ENCODE measurements at places on chromosomes 5 and 9.
A peak's percentile ranks its signal among the peaks of the same experiment; 100 is the strongest.

DNA sequence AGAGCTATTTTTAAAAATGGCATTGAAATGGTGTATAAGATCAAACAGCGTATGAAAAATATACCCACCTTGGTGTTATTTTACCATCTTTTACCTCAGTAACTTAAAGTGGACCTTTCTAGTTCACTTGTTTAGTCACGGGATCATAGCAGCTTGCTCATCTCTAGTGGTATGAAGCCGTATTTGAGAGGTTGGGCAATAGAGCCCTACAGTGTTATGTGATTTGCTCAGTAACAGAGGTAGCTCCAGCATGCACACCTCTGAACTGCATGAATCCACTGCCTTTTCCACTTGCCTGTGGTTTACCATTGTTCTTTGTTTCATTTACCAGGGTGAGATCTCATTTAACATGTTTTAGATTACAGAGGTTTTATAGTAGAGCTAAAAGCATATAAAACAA lies 134.4 kb downstream of the ATG10 start:
- DNase-seq, result no peak

DNA sequence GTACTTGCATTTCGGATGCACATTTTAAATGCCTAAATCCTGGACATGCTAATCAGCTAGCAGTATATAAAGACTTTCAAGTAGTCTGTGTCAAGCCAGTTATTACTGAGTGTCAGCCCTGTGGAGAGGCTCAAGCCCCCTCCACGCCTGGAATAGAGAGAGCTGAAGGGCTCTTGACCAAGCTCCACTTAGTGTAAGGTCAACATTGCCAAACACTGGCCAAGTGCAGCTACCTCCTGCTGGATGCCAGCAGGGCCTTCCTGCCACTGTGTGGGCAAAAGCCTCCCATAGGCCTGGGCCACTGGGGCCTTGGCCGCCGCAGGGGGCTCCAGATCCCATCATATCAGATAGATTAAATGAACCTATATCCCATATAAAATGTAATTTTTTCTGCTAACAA lies 239.4 kb upstream of the PANK3 start:
- no peak for DNase-seq

GRCh38 chr5:40106847-40107246 lies 572.9 kb upstream of the PTGER4 start:
- no peak for DNase-seq

DNA sequence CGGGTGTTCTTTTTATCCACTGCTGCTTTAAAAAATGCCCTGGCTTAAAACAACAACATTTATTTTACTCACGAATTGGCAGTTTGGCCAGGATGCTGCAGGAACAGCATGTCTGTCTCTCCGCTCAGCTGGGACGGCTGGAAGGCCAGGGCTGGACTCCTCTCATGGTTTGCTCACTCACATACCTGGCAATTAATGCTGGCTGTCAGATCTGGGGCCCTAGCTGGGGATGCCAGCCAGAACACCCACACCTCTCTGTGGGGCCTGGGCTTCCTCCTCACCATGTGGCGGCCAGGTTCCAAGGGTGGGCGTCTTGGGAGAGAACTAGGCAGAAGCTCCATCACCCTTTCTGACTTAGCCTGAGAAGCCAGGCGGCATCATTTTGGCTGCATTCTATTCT lies 189.1 kb upstream of the IL12B start:
- no peak for DNase-seq

- peak; percentile 34 for DNase-seq
Measured at GRCh38 chr5:568809-569208, 43.3 kb upstream of the CEP72 start.

GRCh38 chr5:36945687-36946086 lies 69.1 kb downstream of the NIPBL start:
- no peak for DNase-seq

DNA sequence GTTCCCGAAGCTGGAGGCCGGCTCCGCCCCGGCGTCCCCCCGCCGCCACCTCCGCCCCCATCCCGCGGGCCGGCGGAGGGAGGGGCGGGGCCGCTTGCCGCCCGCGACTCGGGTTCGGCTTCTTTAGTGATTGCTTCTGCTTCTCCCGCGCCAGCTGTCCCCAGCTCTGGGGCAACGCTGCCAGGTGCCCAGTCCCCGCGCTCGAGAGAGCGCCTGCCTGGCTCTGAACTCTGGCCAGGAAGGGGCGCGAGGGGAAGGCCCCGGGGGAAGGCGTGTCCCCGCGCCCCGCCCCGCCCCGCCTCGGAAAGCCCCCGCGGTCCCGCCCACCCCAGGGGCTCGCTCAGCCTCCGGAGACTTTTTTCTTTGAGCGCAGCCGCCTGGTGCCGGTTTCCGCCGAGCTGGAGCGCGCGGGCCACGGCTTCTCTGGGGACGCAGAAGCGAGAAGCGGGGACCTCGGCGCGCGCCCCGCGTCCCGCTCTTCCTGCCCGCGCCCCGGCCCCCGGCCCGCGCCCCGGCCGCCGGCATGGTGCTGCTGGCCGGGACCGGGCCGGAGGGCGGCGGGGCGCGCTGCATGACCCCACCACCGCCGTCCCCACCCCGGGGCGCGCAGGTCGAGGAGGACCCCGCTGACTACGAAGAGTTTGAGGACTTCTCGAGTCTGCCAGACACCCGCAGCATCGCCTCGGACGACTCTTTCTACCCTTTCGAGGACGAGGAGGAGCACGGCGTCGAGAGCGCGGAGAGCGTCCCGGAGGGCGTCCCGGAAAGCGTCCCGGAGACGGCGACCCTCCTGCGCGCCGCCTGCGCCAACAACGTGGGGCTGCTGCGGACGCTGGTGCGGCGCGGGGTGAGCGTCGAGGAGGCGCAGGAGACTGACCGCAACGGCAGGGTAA lies at the start of gene ANKRD33B:
TSS of gene ANKRD33B (plus strand) at position 126 of the 893 bp plus-strand sequence. CDS start at position 524, 398 bp downstream.
- peak; percentile 88 for DNase-seq

GRCh38 chr9:81079055-81079454 lies 610.3 kb downstream of the TLE1 start:
- no peak for DNase-seq

GRCh38 chr9:129774791-129775447 lies 22.1 kb upstream of the PTGES start:
- DNase-seq, result no peak

DNA sequence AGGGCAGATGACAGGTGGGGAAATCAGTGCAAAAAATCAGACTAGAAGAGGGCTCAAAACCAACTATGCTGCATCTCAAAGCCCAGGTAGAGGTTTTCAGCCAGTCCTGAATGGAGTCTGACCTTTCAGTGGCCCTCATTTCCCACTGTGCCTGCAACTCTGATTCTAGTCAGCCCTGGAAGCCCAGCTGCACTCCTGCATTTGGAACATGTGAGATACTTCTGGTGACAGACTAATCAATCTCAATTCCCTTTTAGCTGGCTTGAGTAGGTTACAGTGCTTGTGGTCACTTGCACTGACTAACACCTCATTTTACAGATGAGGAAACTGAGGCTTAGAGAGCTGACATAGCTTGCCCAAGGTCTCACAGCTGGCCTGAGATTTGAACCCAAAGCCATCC lies 7.9 kb upstream of the ACSL6 start:
- DNase-seq, result peak; percentile 54

DNA sequence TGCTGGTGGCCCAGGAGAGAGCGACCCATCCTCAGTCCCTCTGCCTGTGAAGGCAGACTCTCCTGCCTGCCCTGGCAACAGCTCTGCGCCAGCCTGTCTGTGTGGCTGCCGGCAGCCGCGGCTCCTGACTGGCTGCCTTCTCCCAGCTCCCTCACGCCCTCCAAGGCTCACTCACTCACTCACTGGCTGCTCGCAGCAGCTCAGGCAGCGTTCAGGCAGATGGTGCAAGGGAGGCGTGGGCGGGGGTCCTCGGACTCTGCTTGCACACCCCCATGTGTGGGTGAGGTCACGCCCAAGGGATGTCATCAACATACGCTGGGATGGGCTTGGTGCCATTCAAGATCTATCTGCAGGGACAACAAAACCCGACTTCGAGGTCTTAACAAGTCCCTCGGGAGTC lies 66.7 kb downstream of the DAB2IP start:
- DNase-seq, result no peak

GRCh38 chr5:30156156-30156555 lies 1037.3 kb upstream of the CDH6 start:
- DNase-seq, result no peak

GRCh38 chr5:150649108-150650020 lies 8.9 kb downstream of the SYNPO start:
- DNase-seq, result no peak

- DNase-seq, result no peak
Measured at GRCh38 chr5:169592937-169593650, 9.5 kb downstream of the SPDL1 start.

GRCh38 chr5:149851211-149851610 lies 93.4 kb downstream of the PDE6A start:
- no peak for DNase-seq

DNA sequence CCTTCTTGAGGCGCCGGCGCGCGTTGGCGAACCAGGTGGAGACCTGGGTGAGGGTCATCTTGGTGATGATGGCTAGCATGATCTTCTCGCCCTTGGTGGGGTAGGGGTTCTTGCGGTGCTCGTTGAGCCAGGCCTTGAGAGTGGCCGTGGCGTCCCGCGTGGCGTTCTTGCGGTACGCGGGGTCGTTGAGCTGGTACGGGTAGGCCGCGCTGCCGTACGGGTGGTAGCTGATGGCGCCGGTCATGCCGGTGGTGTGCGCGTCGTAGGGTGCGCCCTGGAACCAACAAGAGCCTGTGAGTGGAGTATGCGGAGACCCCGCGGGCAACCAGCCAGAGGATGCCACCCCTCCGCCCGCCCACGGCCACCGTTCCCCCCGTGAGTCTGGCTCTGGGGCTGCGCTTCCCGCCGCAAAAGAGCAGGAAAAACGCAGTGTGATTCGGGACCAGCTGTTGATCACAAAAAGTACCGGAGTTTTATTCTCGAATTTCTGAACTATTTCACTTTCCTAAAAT lies 1.9 kb downstream of the IRX2 start:
- no peak for DNase-seq

DNA sequence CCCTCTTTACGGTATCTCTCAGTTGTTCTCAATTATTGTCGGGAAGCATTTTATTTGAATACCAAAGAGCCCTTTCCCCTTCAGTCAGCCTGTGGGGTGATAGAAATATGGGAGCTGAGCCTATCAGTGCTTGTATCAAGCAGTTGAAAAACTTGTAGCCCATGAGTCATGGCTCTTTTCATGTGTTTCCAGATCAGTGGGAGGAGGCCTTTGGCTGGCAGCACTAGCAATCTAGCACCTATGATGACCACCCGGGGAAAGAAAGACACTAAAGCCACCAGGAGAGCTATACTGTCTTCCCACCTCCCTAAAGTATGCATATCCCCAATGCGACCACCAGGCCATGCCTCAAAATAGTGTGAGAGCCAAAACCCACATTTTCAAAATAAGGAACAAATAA lies 696.9 kb upstream of the C9orf72 start:
- no peak for DNase-seq

DNA sequence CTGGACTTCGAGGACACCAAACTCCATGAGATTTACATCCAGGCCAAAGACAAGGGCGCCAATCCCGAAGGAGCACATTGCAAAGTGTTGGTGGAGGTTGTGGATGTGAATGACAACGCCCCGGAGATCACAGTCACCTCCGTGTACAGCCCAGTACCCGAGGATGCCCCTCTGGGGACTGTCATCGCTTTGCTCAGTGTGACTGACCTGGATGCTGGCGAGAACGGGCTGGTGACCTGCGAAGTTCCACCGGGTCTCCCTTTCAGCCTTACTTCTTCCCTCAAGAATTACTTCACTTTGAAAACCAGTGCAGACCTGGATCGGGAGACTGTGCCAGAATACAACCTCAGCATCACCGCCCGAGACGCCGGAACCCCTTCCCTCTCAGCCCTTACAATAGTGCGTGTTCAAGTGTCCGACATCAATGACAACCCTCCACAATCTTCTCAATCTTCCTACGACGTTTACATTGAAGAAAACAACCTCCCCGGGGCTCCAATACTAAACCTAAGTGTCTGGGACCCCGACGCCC lies 1.3 kb downstream of the PCDHGC3 start:
- DNase-seq, result no peak

- DNase-seq, result no peak
Measured at GRCh38 chr9:73243078-73243477, 91.4 kb downstream of the ANXA1 start.

DNA sequence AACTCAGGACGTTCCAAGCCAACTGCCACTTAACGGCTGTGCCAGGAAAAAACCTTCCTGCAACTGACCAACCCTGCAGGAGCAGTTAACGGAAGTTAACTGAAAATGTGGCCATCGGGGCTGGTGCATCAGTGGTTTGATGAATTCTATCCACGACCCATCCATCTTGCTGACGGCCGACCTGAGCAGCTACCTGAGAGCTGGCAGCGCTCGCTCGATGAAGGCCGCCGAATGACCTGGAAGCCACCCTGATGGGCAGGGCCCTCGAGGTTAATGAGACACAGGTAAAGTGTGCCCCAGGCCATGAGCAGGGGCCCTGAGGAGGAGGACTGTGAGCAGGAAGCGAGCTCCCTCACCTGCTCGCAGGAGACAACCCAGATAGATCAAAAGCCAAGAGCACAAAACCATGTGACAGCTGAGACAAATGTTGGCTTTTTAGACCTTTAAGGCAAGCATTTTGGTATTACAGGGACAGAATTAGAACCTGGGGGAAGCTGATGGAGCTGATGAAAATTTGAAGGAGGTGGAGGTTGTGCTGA lies 35.3 kb upstream of the FLT4 start:
- DNase-seq, result no peak

DNA sequence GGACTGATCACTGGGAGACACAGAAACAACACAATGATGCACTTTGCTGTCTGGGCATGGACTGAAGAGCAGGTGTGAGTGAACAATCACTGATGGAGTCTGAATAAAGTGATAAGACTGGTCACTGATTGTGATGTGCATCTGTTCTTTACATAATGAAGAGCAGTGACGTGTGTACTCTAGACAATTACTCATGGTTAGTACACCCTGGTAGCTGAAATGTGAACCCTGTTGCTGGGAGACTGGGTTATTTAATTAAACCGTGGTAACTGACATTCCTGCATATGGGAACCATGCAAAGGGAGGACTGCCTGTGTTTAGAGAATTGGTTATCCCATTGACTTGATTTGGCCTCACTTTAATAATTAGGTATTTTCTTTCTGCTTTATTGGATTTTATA lies 202.9 kb downstream of the NR2F1-AS1 start:
- no peak for DNase-seq

GRCh38 chr5:15236911-15237508 lies 263.0 kb upstream of the FBXL7 start:
- no peak for DNase-seq

DNA sequence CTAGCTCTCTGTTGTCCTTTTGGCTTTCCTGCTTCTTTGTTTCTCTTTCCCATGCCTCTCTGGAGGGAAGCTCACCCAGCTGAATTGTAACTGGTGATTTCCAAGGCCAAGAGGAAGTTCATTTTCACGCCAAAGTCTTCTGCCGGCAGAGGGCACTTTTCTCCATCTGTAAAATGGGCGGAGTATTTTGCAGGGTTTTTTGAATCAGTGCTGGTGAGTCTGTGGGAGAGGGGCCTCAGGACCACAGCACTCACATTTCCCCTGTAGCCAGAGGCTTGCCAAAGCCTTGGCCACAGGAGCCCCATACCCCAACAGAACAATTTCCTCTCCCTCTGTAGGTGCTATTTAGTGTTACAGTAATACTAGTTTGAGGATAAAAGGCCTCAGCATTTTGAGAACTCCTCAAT lies 42.3 kb upstream of the MATR3 start:
- no peak for DNase-seq

- no peak for DNase-seq
Measured at GRCh38 chr5:170449232-170449631, 54.6 kb upstream of the KCNIP1 start.

GRCh38 chr5:45532826-45533624 lies 163.2 kb downstream of the HCN1 start:
- no peak for DNase-seq
